ENCODE measurements at places on chromosomes 5 and 9.
A peak's percentile ranks its signal among the peaks of the same experiment; 100 is the strongest.

DNA sequence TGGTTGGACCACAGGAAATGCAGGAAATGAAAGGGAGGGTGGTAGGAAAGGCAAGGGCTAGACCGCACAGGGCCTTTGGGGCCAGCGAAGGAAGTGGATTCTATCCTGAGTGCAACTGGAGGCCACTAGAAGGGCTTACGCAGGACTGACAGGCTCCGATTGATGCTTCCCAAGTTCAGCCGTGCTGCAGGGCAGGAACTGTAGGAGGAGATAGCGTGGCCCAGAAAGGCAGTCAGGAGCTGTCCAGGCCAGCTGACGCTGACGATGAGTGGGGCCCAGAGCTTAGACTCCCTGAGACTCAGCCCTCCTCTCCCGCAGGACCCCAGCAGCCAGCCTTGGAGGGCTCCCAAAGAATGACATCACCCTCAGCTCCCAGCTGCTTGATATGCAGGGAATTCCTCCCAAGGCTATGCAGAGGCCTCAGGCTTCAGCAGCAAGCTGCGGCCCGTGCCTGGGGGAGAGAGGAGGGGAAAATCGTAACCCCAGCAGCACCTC, 48.8 kb downstream of the KCNIP1 start:
- no peak for DNase-seq

GRCh38 chr5:55072666-55073065, 29.8 kb upstream of the GZMA start:
- peak; percentile 38 for DNase-seq

DNA sequence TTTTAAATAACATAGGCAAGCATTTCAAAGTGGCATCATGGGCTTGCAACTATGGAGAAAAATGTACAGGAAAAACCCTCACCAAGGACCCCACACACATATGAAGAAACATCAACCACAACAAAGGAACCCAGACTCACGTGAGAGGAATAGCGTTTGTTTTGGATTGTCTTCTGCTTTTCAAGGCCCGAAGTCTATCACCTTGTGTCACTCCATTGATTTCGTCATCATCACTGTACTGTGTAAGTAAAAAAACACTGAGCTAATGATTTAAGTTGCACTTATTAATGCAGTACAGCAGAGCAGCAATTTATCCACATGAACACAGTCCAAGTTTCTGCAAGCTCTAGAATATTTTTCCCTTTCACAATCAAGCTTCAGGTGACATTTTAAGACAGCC, 72.4 kb downstream of the HABP4 start:
- no peak for DNase-seq

DNA sequence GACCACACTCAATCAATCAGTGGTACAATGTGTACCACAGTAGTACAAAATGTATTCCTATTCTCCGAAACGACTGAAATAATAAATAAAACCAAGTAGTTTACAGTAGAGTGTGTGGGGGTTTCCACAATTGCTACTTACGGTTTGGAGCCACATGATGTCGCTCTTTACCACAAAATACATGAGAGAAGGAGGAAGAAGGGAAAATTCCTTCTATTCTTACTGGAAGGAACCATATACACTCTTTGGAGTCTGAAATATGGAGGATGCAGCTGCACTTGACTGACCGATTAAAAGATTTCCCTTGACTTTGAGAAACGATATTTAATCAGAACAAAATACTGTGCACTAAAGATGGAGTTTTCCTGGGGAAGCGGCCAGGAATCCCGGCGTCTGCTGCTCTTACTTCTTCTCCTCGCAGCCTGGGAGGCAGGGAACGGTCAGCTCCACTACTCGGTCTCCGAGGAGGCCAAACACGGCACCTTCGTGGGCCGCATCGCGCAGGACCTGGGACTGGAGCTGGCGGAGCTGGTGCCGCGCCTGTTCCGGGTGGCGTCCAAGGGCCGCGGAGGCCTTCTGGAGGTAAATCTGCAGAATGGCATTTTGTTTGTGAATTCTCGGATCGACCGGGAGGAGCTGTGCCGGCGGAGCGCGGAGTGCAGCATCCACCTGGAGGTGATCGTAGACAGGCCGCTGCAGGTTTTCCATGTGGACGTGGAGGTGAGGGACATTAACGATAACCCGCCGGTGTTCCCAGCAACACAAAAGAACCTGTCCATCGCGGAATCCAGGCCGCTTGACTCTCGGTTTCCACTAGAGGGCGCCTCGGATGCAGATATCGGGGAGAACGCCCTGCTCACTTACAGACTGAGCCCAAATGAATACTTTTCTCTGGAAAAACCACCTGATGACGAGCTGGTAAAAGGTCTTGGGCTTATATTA, at the start of gene PCDHA4:
Gene PCDHA4, plus strand, starts transcription at position 235 of the 942 bp plus-strand sequence.
- no peak for DNase-seq

DNA sequence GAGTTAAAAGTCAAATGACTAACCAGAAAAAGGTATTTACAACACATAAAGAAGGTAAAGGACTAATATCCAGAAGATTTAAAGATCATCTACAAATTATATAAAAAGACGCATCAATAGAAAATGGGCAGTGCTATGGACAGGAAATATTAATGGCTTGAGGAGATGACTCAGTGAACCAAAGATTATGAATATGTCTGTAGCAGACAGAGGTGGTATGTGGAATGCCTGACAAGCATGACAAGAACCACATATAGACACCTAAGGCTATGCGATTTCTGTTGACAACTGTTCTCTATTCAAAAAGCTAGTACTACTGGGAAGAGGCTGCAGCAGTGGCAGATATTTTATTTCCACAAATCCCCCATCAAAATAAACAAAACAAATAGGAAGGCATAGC, 177.0 kb upstream of the SH3GL2 start:
- no peak for DNase-seq

- no peak for DNase-seq
Measured at GRCh38 chr5:60687927-60688720, 11.8 kb downstream of the DEPDC1B start.

- no peak for DNase-seq
Measured at GRCh38 chr9:79046401-79046800, 525.4 kb upstream of the TLE4 start.

DNA sequence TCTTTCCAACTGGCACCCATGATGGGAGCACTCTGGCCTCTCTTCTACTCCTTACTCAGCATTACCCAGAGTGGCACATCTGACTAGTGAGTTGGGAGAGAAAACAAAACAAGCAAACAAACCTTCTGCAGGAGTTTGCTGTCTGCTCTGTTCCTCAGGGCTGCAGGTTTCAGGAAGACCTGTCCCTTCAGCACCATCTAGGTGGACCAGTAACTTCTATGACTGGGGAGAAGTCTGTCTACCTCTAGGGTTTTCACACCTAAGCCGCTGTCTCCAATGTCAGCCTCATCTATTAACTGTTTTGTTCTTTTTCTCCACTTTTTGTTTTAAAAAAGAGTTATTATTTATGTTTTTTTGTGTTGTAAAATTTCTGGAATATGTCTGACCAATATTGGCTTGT, 58.7 kb downstream of the RAB3C start:
- no peak for DNase-seq

- no peak for DNase-seq
Measured at GRCh38 chr9:108271646-108272348, 584.0 kb downstream of the ACTL7B start.

- no peak for DNase-seq
Measured at GRCh38 chr5:55993013-55993412, 1.8 kb downstream of the IL6ST start.

- DNase-seq, result no peak
Measured at GRCh38 chr9:30935730-30936129, 1448.7 kb upstream of the ACO1 start.

GRCh38 chr5:74051076-74051475, 425.1 kb downstream of the ARHGEF28 start:
- DNase-seq, result no peak

GRCh38 chr5:103092676-103093075, 27.3 kb downstream of the GIN1 start:
- DNase-seq, result no peak

DNA sequence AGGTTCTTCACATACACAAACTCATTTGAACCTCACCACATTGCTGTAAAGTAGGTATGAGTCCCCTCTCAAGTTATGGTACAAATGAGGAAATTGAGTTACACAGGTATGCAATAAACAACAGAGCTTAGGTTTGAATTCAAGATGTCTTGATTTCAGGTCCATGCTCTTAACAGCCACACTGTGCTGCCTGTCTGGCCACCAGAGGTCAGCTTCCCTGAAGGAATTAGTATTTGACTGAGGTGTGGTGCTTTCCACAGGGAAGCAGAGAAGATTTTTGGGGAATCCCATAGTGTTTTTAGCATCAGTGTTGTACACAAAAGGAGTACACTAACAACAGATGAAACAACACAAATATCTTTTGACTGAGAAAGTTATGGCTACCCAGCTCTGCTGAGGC, 94.4 kb upstream of the ITGA1 start:
- no peak for DNase-seq

GRCh38 chr9:83367326-83367725, 170.9 kb downstream of the FRMD3 start:
- no peak for DNase-seq

DNA sequence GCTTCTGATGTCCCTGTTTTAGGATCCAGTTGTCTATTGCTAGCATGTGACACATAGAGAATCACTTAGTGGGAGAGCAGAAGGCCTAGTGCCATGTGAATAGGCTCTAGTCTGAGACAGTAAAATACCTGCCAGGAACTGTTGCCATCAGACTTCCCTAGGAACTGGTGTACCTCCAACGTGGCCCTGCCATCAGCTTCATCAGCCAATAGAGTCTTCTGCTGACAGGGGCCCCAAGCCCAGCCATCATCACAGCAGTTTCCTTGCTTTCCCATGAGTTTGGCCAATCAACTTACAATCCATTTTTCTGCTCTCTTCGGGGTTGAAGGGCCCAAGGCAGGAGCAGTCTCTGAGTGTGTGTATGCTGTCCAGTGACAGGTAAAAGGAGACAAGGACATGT, 128.4 kb upstream of the ADRA1B start:
- DNase-seq, result no peak

- DNase-seq, result no peak
Measured at GRCh38 chr5:134153657-134154056, 23.1 kb downstream of the SKP1 start.

DNA sequence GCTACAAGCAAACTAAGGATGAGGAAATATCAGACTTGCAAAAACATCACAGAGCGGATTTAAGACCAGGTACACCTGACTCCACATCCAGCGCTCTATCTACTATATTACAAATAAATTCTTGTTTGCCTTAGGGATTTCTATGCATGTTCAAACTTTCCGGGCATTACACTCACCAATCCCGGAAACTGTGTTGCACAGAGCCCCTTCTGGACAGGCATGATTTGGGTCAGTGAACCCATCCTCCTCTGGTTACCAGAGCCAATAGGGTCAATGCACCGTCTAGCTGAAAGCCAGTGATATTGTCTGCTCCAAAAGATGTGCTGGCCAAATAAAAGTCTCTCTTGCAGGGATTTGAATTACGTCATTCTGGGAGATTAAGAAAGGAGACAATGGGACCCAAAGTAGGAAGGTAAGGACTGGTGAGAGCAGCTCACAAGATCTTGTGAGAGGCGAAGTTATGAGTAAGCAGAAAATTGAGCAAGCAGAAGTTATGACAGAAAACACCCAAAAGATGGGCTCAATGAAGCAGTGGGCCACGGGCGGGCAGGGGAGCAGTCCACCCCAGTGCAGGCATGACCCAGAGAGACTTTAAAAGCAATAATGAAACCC, 155.8 kb upstream of the RAI14 start:
- no peak for DNase-seq

DNA sequence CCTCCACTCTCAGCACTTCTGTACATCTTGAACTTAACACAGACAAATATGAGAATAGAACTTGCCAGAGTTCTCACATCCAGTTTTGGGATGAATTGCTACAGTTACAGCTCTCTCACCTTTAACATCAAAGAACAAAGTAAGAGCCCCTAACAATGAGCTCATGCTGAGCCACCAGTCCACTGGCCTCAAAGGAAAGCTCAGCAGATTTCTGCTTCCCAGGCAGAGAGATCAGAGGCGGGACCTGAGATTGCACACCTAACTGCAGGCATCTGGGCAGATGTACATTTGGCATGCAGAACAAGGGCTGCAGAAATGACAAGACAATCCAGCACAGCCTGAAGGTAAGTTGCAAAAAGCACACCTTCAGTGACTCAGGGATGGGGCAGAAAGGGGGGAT, 300.9 kb downstream of the MRPS30 start:
- no peak for DNase-seq

- DNase-seq, result no peak
Measured at GRCh38 chr5:160493806-160494338, 72.2 kb downstream of the PTTG1 start.

- DNase-seq, result no peak
Measured at GRCh38 chr9:35842795-35843194, 13.8 kb downstream of the TMEM8B start.

DNA sequence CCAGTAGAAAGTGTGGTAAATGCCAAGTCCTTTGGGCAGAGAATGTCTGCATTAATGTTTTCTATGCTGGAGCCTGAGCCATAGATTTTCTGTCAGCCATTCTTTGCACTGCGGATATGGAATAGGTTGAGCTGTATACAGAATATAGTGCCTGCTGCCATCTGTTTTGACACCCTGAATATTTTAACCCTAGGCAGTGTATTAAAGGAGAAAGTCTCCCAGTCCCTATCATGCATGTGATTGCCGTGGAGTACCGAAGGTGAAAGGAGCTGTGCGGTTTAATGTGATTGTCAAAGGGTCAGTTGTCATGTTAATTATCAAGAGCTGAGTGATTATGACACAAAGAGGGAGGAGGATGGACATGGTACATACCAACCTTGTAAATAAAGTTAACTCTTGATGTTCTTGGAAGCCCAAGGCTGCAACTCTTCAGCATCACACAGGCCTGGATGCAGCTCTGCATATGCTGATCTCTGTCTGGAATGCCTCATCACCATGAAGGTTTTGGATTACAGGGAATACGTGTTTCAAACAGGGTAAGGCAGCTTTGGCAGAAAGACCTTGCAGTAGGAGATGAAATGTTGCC, 247.1 kb upstream of the ELAVL2 start:
- no peak for DNase-seq

GRCh38 chr5:8934455-8934854, 611.4 kb downstream of the SEMA5A start:
- no peak for DNase-seq

DNA sequence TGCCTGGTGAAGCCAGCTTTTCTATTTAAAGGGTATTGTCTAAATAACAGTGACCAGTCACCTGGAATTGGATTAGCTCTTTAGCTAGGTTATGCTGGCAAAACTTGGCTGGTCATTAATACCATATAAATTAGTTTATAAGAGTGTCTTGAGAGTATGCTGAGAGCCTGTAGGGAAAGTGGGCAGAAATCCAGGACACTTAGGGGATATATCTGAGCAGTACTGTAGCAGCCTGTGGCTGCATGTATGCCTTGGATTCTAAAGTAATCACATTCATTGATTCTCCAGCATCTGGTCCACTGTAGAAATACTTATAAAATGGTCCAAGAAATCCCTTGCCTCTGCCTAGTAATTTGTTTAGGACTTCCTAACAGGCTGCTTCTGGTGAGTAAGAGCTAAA, 288.9 kb upstream of the DMAC1 start:
- no peak for DNase-seq

- DNase-seq, result no peak
Measured at GRCh38 chr9:22232971-22233370, 213.7 kb upstream of the DMRTA1 start.

- DNase-seq, result no peak
Measured at GRCh38 chr5:68515514-68515913, 300.0 kb downstream of the PIK3R1 start.
